ENCODE measurements at places on chromosomes 4 and X. TPM values are rescaled to one million over a fixed set of nuclear protein-coding genes. Genes with fewer than 3 reads are reported as not detected.

MAGEA3 gene
- not detected for total RNA-seq

VGLL1 gene
- total RNA-seq = 2.3 TPM

MTHFD2L gene
- total RNA-seq = 25.2 TPM

P2RY4 gene
- not detected for total RNA-seq

TACR3 gene
- total RNA-seq = not detected

GPR173 gene
- 0.08 TPM for total RNA-seq

RASL11B gene
- total RNA-seq = 1.6 TPM

PARM1 gene
- total RNA-seq = under 0.01 TPM

TBX22 gene
- total RNA-seq = not detected

SOWAHB gene
- total RNA-seq = 0.39 TPM
